ENCODE measurements at places on chromosomes 4 and X.

DNA sequence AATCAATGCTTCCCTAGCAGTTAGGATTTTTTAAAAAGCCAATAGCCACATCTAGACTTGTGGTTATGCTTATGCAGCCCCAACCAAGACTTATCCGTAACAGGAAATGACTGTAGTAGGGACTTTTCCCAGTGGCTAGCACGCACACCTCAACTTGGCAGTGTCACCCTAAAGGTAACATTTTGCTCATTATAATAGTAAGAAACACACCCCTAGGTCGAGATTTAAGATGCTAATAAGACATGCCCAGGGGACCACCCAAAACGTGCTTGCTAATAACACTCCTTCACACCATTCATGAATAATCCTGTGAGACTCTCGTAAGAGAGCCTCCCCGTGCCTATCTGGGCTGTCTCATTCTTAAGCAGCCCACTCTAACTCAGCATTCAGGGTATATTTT lies 195.3 kb downstream of the CHIC1 start:
- no peak for DNase-seq

- no peak for DNase-seq
Observed at GRCh38 chrX:2677764-2678163, 13.3 kb upstream of the CD99 start.

- no peak for DNase-seq
Observed at GRCh38 chr4:24801136-24801855, 5.9 kb downstream of the SOD3 start.

GRCh38 chrX:20378233-20378920 lies 111.7 kb upstream of the RPS6KA3 start:
- DNase-seq: no peak

- no peak for DNase-seq
Observed at GRCh38 chr4:71532407-71532806, 193.6 kb downstream of the SLC4A4 start.

DNA sequence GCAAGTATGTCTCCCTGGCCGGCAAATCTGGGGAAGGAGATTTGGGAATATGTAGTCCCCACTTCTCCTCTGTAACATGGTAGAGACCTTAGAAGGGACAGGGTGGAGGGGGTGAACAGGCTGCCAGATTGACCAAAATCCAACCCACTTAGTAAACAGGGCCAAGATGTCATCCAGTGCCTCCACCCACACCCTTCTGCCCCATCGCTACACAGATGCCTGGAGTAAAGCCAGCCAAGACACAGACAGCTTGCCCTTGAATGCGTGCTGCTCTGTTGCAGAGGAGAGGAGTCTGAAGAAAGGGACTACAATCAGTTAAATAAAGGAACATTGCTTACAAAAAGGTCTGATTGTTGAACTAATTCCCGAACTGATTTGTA lies 160.1 kb upstream of the LDB2 start:
- no peak for DNase-seq

DNA sequence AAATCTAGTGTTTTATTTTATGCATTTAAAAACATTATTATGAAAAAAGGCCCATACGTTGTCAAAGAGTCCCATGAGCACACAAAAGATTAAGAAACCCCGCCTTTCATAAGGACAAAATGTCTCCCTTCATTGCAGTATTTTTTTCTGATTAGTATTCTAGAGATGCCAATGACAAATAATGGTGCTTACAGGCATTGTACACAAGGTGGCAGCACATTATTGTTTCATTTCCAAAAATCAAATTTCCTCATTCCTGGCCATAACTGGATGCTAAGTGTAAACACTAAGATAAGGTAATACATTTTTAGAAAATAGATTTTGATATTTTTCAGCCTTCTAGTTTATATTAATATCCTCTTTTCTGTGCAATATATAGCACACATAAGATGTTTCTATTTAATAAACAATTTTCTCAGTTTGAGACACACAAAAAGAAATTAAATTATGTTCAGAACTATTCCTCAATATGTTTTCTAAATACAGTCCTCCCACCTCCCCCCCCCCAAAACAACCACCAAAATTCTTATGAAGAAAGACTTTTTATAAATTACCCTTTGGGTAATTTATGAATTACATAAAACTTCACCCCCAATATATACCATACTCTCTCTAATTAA lies 47.7 kb downstream of the TIGD2 start:
- DNase-seq: no peak

- no peak for DNase-seq
Observed at GRCh38 chr4:118783887-118784286, 52.0 kb downstream of the SEC24D start.
